Lower leg skin (tissue), 4 donors: ENCODE measurements at places on chromosomes 6 and 20. TPM values are rescaled to one million over a fixed set of nuclear protein-coding genes. Genes with fewer than 3 reads are reported as not detected.
A peak's percentile ranks its signal among the peaks of the same experiment; 100 is the strongest.

- no peak for DNase-seq
Observed at GRCh38 chr20:41956338-41957074, 338.3 kb upstream of the CHD6 start.

The NMBR gene
- total RNA-seq: not detected

The ZNF391 gene
- 1.1 TPM for total RNA-seq

The C6orf52 gene
- not detected for total RNA-seq

The LHFPL5 gene
- not detected for total RNA-seq

DNA sequence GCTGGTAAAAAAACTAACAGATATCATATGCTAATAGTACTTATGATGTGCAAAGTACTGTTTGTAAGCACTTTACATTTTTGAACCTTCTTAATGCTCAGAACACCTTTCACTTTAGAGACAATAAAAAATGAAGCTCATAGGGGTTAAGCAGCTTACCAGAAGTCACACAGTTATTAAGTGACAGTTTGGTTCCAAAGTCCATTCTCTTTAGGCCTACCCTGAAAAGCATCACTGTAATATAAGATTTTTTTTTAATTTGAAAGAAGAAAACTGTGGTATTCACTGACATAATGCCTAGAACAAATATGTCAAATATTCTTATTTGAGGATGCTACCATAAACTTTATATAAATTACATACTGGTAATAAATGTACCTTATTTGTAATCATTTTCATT lies 127.6 kb upstream of the RUNX2 start:
- DNase-seq: no peak

- DNase-seq: no peak
Observed at GRCh38 chr20:22653658-22654642, 69.6 kb upstream of the FOXA2 start.

DNA sequence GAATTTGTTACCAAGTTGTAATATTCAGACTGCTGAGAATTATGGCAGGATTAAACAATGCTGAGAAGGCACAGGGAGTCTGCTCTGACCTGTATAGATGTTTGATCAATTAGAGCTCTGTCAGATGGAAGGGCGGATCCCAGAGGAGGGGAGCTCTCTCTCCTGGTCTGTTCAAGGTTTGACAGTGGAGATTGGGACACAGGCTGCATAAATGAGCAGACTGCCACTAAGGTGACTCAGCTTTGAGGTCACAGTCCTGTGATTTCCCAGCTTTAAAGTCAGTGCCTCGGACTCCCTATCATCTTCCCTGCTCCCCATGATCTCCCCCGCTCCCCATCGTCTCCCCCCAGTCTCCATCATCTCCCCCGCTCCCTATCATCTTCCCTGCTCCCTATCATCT lies 59.2 kb upstream of the SLC22A23 start:
- no peak for DNase-seq

The HLA-DMA gene
- total RNA-seq: 24.3 TPM

GRCh38 chr6:55759536-55759935 lies 115.9 kb downstream of the BMP5 start:
- no peak for DNase-seq

GRCh38 chr6:100846276-100846675 lies 34.9 kb downstream of the ASCC3 start:
- DNase-seq: no peak

- no peak for DNase-seq
Observed at GRCh38 chr20:25193843-25194242, 1.7 kb upstream of the ENTPD6 start.

GRCh38 chr6:76677017-76677416 lies 604.6 kb upstream of the IMPG1 start:
- DNase-seq: no peak

DNA sequence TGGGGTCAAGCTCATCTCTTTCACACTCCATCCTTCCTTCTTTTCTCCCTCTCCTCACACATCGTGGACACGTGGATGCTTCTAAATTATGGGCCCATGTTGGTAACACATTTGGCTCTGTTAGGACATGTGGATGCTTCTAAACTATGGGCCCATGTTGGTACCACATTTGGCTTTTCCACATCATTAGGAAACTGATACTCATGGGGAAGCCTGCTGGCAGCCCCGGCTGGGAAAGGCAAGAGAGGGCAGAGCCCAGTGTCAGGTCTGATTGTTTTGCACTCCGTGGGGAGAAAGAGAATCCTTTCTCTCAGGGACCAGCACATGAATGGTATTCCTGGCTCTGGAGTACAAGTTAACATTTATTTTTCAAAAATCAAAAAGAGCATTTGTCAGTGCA lies 4.0 kb upstream of the CST1 start:
- DNase-seq: no peak

DNA sequence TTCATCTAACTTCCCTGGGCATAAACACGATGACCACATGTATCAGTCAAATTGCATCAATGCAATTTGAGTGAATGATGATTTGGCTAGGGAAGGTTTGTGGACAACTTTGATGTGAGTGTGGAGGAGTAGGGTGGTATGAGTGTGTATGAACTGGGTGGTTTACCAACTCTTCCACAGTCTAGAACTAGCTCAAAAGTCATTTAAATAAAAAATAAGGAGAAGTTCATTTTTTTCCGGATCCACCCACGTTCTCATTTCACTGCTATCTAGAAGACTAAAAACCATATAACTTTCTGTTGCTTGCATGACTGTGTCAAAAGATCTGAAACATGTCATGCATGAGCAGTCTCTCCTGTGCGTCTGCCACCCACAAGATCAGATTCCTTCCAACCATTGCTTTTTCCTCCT lies 23.6 kb downstream of the SLC35D3 start:
- DNase-seq: no peak

DNA sequence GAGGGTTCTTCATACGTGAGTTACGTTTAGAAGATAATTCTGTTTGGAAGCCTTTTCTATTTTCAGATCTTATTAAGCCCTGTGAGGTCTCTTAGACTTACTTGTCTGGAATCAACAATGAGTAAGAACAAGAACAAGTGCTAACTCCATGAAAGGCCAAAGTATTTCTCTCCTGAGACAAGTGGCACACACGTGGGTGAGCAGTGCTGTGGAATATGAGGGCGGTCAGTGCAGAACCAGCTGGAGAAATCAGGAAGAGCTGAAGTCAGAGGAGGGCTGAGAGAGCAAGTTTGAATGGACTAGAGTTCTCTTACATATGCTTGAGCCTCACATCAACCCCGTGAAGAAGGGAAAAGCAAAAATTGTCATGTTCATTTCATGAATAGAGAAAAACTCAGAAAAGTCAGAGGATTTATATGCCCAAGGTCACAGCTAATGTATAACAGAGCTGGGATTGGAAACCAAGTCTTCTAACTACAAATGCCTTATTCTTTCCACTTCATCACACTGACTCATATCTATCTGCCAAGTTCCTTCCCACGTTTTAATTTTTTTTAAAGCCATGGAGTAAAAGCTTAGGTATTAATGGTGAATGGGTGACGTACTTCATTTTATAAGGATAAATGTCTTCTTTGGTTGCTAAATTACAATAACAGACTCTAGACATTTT lies 201.3 kb upstream of the DTNBP1 start:
- DNase-seq: no peak

DNA sequence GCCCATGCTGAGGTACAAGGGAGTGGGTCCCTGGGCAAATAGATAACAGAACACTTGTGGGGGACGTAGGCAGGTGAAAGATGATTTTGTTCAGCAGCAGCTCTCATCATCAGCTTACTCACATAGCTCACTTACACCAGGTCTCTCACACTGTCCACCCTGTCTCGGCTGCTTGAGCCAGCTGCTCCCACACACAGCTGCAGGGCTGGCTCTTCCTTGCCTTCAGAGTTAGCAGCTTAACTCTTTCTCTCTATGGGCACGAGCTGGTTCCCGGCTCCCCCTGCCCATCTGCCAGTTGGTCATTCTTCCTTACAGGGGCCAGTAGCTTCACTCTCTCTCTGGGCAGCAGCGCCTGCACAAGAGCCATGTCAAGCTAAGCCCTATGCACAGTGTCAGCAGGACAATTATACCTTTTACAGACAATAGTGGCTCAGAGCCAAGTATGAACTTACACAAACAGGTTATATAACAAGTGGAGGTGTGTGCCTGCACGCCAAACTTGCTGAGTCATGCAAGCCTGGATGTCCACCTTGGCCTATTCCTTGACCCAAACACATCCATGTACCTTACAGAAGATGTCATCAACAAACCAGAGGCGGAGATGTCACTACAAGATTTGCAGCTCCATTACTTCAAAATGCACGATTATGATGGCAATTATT lies 18.7 kb downstream of the ZNF391 start:
- no peak for DNase-seq

The DPPA5 gene
- not detected for total RNA-seq

DNA sequence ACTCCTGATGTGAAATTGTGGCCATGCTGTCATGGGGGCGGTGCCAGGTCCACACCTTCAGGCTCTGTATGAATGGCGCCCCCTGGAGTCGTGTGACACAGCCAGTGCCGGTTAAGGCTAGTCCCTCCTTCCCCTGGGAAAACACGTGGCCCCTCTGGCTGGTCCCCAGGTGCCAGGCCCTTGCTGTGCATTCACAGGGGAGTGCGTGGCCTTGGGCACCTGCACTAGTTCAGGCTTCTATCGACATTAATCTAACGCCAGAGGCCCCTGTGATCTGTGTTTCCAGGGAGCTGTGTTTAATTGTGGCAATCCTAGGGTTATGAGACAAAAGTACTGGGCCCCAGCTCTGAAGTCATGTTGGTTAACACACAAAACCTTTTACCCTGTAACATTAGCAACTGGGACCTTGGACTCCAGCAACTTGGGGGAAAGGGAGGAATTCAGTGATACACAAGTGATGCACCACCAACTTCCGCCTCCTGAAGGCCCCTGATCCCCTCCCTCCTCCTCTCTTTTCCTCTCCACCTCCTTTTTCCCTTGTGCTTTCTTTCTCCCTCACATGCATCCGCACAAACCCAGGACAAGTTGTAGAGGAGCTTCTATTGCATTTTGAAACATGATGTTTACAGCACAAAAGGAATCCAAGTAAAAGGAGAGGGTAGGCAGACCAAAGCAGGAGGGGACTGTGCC lies 74.0 kb downstream of the SSR1 start:
- DNase-seq: peak; percentile 84

The EYA2 gene
- 6.1 TPM for total RNA-seq

GRCh38 chr20:50983321-50983720 lies 24.7 kb downstream of the MOCS3 start:
- no peak for DNase-seq

GRCh38 chr6:6665555-6666243 lies 77.2 kb downstream of the LY86 start:
- DNase-seq: no peak

GRCh38 chr6:99334526-99335127 lies 14.8 kb downstream of the FAXC start:
- DNase-seq: no peak

The WFDC12 gene
- total RNA-seq: 5.0 TPM

DNA sequence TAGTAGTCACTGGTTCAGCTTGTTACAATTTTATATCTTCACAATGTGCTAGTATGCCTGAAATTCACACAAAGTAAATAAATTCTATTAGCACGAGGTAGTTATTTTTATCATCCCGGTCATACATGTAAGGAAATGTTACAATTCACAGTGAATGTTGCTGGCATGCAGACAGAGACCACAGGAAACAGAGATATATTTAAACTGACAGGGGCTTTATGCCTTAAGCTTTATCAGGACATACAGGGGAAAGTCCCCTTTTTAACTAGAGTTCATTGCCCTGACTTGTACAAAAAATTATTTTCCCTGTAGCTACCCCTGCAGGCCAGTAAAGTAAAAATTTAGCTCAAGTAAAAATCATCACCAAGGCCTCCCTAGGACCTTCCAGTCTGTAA lies 712.0 kb upstream of the NRSN1 start:
- no peak for DNase-seq

GRCh38 chr6:131917318-131917717 lies 33.9 kb downstream of the CCN2 start:
- no peak for DNase-seq

GRCh38 chr6:141153563-141153962 lies 979.2 kb upstream of the GJE1 start:
- no peak for DNase-seq

GRCh38 chr20:54148947-54149764 lies 24.6 kb downstream of the CYP24A1 start:
- no peak for DNase-seq

The LRRC1 gene
- total RNA-seq: 39.0 TPM

GRCh38 chr6:15297895-15298590 lies 52.2 kb downstream of the JARID2 start:
- DNase-seq: no peak

DNA sequence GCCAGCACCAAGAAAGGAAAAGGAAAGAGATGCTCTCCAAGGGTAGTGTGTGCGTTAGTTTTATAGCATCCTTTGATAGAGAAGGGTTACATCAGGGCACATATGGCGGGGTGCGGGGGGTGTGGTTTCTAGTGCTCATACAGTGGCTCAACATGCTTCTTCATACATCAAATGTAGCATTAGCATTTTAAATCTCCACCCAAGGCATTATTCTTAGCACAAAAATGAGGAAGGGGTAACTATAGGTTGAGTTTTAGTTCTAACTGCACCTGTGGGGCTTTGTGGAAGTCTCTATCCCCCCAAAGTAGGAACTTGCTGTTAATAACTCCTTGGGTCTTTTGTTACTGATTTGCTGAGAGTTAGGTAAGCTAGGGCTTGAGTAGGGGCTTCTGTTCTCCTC lies 89.3 kb downstream of the CEP57L1 start:
- DNase-seq: no peak

GRCh38 chr20:53183181-53183580 lies 211.0 kb downstream of the TSHZ2 start:
- no peak for DNase-seq

GRCh38 chr6:131721161-131721560 lies 10.3 kb upstream of the CTAGE9 start:
- DNase-seq: no peak

The ERVFRD-1 gene
- total RNA-seq: not detected

- no peak for DNase-seq
Observed at GRCh38 chr6:45026003-45026516, 302.1 kb upstream of the RUNX2 start.

The BANF2 gene
- total RNA-seq: not detected

The FAM209B gene
- total RNA-seq: not detected

The TRIM15 gene
- 0.98 TPM for total RNA-seq

The MUCL3 gene
- not detected for total RNA-seq

GRCh38 chr6:147384029-147384428 lies 124.5 kb upstream of the SAMD5 start:
- DNase-seq: no peak

The RCAN2 gene
- 7.1 TPM for total RNA-seq

DNA sequence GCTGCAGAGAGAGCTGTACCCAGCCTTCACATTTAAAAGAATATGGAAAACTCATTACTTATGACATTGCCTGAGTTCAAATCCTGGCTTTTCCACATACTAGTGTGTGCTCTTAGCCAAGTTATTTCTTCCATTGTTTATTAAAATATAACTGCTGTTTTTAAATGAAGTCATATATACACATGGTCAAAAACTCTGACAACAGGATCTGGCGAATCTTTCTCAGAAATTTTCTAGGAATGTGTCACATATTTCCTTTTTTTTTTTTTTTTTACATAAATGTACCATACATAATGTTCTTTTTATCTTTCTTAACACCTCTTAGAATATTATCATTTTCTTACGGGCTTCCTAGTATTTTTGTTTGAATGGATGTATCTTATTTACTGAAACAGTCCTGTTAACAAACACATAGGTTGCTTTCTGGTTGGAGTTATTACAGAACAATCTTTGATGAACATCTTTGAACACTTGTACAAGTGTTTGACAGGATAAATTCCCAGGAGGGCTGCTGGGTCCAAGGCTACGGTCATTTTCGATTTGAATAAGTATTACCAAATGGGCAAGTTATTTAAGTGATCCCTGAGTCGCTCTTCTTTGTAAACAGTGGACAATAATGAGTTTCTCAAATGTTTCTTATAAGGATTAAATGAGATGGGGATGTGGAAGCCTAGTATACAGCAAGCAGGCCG lies 1.6 kb upstream of the SNX9 start:
- DNase-seq: no peak
